ENCODE measurements at places on chromosomes 3 and 15. TPM values are rescaled to one million over a fixed set of nuclear protein-coding genes. Genes with fewer than 3 reads are reported as not detected.

Gene ITIH1
- 0.22 TPM for total RNA-seq

Gene TGM5
- 0.13 TPM for total RNA-seq

Gene CKMT1B
- total RNA-seq, result not detected

Gene UCN2
- total RNA-seq, result not detected

Gene CDC25A
- total RNA-seq, result 3.8 TPM

Gene P2RY12
- 1.1 TPM for total RNA-seq

Gene ROBO2
- 7.2 TPM for total RNA-seq

Gene GRM2
- total RNA-seq, result 0.31 TPM

Gene EID1
- 269 TPM for total RNA-seq

Gene SNX22
- 0.49 TPM for total RNA-seq

Gene EOGT
- 18.2 TPM for total RNA-seq

Gene RNU5B-1
- 283 TPM for total RNA-seq

Gene SLCO3A1
- total RNA-seq, result 1.7 TPM

All from muscle of leg (tissue), 16 donors.